IMR-90 (cell line): ENCODE measurements at places on chromosomes 13 and 19. TPM values are rescaled to one million over a fixed set of nuclear protein-coding genes. Genes with fewer than 3 reads are reported as not detected.

DNA sequence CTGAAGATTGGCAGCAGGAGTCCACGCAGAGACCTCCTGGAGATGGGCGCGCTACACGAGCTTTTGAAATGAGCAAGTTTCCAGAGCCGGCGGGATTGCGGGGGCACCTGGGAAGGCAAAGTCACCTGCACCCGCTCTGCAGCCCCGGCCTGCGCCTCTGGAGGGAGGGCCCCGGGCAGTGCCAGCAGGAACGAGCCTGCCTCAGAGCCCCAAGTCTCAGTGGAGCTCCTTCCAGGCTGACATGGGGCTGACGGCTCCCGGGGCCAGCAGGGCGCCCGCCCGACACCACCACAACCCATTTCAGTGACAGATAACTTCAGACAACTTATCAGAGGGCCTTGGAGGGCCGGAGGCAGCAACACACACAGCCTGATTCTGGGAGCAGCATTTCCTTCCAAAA lies 45.0 kb downstream of the RASA3 start:
- no peaks in the 10 kb centered on the region for H3K4me1 ChIP-seq
- H3K27me3 ChIP-seq: no peaks in the 10 kb centered on the region
- H3K27ac ChIP-seq: no peak overlapping the region
- H3K4me3 ChIP-seq: no peak overlapping the region

GRCh38 chr13:27795718-27796019 lies 3.4 kb downstream of the GSX1 start:
- H3K4me3 ChIP-seq: no peak overlapping the region
- no peaks in the 10 kb centered on the region for H3K36me3 ChIP-seq
- no peak for DNase-seq
- peaks cover 76% of the 10 kb centered on the region for H3K27me3 ChIP-seq
- H3K4me1 ChIP-seq: no peaks in the 10 kb centered on the region; the same call in 1 of the 2 replicates

- H3K4me3 ChIP-seq: no peak overlapping the region
- no peaks in the 10 kb centered on the region for H3K4me1 ChIP-seq
- DNase-seq: no peak
Observed at GRCh38 chr13:66581675-66582074, 648.5 kb downstream of the PCDH9 start.

- no peaks in the 10 kb centered on the region for H3K36me3 ChIP-seq
- DNase-seq: no peak
- no peaks in the 10 kb centered on the region for H3K27me3 ChIP-seq
- H3K27ac ChIP-seq: no peak overlapping the region
- H3K4me1 ChIP-seq: no peaks in the 10 kb centered on the region
Observed at GRCh38 chr13:80072231-80072630, 268.7 kb downstream of the SPRY2 start.

- H3K4me3 ChIP-seq: no peak overlapping the region
- H3K27ac ChIP-seq: no peak overlapping the region
- no peak for DNase-seq
- H3K36me3 ChIP-seq: no peaks in the 10 kb centered on the region
- H3K4me1 ChIP-seq: no peaks in the 10 kb centered on the region
- H3K27me3 ChIP-seq: no peaks in the 10 kb centered on the region
Observed at GRCh38 chr19:31725051-31725450, 375.8 kb upstream of the TSHZ3 start.

Gene ANGPTL8
- total RNA-seq: not detected in 2 replicates

GRCh38 chr13:28283600-28283999 lies 145.3 kb downstream of the PAN3 start:
- H3K4me1 ChIP-seq: no peaks in the 10 kb centered on the region
- no peak overlapping the region for H3K4me3 ChIP-seq
- no peaks in the 10 kb centered on the region for H3K27me3 ChIP-seq
- H3K36me3 ChIP-seq: peaks cover 9% of the 10 kb centered on the region
- no peak for DNase-seq

Gene TECR
- total RNA-seq: 35.8 and 46.2 TPM in 2 replicates

Gene LYPD3
- total RNA-seq: 0.18 TPM in 1 of 2 replicates, not detected in the other

DNA sequence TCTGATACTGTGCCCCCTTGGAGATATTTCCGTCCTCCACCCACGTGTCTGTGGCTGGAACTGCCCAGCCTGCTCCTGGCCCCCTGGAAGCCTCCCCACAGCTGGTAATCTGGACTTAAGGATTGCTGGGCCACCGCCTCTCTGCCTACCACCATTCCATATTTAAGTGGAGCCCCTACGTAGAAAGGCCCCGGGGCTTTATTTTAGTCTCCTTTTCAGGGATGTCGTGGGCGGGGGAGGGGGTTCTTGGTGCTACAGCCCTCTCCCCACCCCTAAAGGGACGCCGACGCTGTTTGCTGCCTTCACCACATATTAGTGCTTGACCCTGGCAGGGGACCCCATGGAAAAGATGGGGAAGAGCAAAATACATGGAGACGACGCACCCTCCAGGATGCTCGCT lies 2.7 kb upstream of the NOP53 start:
- H3K4me3 ChIP-seq: no peak overlapping the region
- H3K4me1 ChIP-seq: peaks cover 11% of the 10 kb centered on the region
- peak overlapping the region; percentile 97 for H3K27ac ChIP-seq
- peaks cover 49% of the 10 kb centered on the region for H3K36me3 ChIP-seq
- no peak for DNase-seq

Gene ZNRF4
- total RNA-seq: not detected in 2 replicates

DNA sequence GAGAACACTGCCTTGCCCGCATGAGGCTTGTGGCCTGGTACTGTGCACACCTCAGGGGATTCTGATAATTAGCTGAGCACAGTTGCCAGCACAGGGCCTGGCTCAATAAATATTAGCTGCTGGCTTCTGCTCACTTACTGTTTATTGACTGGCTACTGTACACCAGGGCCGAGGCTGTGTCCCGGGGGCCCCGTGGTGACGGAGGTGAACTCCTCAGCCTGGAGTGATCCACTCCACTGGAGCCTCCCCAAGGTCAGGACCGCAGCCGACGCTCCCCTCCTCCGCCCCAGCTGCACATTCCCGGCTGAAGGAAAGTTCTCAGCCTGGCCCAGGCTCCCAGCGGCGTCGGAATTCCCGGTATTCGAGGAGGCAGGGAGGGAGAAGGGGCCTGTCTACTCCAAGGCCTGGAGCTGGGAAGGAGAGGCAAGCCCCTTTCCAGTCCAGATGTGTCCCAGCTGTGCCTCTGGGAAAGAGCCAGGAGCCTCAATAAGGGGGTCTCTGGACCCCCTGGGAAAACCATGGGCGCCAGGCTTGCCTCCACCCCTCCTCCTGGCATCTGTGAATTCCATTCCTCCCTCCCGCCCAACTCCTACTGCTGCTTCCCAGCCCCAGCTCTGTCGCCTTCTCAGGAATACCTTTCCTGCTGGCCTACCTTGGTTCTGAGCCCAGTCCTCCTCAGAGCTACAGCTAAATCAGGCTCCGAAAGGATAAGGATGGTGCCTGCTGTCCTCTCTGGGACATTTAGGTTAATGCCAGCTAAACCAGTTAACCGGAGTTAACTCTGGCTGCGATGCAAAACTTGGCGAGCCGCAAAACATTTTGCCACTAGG lies 7.3 kb downstream of the RPS16 start:
- DNase-seq: peak; percentile 96
- H3K4me3 ChIP-seq: no peak overlapping the region
- peaks cover 19% of the 10 kb centered on the region for H3K4me1 ChIP-seq
- H3K27me3 ChIP-seq: no peaks in the 10 kb centered on the region
- H3K27ac ChIP-seq: peak overlapping the region; percentile 94

GRCh38 chr19:43759515-43759914 lies 4.8 kb upstream of the SMG9 start:
- DNase-seq: peak; percentile 55
- H3K27me3 ChIP-seq: no peaks in the 10 kb centered on the region
- no peak overlapping the region for H3K4me3 ChIP-seq
- H3K36me3 ChIP-seq: no peaks in the 10 kb centered on the region

GRCh38 chr19:50204081-50204428 lies 633 bp downstream of the MYH14 start:
- no peak for DNase-seq
- peaks cover 3% of the 10 kb centered on the region; the same call in 1 of the 2 replicates for H3K27me3 ChIP-seq
- H3K4me1 ChIP-seq: no peaks in the 10 kb centered on the region
- no peak overlapping the region for H3K27ac ChIP-seq
- no peaks in the 10 kb centered on the region for H3K36me3 ChIP-seq

GRCh38 chr19:39587496-39587895 lies 14.8 kb upstream of the LGALS13 start:
- H3K36me3 ChIP-seq: no peaks in the 10 kb centered on the region
- H3K27me3 ChIP-seq: no peaks in the 10 kb centered on the region
- H3K27ac ChIP-seq: no peak overlapping the region

Gene N4BP2L1
- 0.18 and 0.28 TPM in 2 replicates for total RNA-seq

- H3K4me1 ChIP-seq: peaks cover 2% of the 10 kb centered on the region; the same call in 1 of the 2 replicates
- peak overlapping the region; percentile 23; the same call in 1 of the 2 replicates for H3K27ac ChIP-seq
- peak; percentile 33 for DNase-seq
Observed at GRCh38 chr19:11256189-11256588, 6.1 kb downstream of the DOCK6 start.

DNA sequence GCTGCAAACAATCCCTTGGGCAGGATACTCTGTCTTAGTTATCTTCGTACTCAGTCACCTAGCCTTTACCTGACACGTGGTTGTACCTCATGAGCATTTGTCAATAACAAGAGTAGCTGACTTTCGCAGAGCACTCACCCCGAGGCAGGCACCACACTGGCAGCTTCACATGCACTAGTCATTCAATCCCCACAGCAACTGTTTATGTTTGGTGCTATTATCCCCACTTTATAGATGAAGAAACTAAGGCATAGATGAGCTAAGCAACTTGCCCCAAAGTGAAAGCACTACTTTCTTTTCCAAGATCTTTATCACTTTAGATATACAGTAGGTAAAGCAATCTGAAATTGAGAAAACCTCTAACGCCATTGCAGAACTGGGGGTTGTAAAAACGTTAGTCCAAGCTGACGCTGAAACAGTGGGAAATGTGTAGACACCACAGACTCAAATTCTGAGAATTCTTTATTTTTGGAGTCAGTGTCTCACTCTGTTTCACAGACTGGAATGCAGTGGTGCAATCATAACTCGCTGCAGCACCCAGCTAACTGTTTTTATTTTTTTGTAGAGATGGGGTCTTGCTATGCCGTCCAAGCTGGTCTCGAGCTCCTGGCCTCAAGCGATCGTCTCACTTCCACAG lies 446.0 kb downstream of the FOXO1 start:
- no peaks in the 10 kb centered on the region for H3K4me1 ChIP-seq
- no peaks in the 10 kb centered on the region for H3K27me3 ChIP-seq
- no peak for DNase-seq
- H3K36me3 ChIP-seq: no peaks in the 10 kb centered on the region
- no peak overlapping the region for H3K4me3 ChIP-seq
- no peak overlapping the region for H3K27ac ChIP-seq

- peak overlapping the region; percentile 27 for H3K4me3 ChIP-seq
- H3K27me3 ChIP-seq: no peaks in the 10 kb centered on the region
- H3K27ac ChIP-seq: peak overlapping the region; percentile 94
- peak; percentile 88 for DNase-seq
- H3K4me1 ChIP-seq: peaks cover 28% of the 10 kb centered on the region
Observed at GRCh38 chr13:27353166-27353583, 71.2 kb upstream of the GTF3A start.

Gene CACNG8
- total RNA-seq: not detected in 2 replicates

Gene IRGQ
- total RNA-seq: 9.0 and 10.8 TPM in 2 replicates

DNA sequence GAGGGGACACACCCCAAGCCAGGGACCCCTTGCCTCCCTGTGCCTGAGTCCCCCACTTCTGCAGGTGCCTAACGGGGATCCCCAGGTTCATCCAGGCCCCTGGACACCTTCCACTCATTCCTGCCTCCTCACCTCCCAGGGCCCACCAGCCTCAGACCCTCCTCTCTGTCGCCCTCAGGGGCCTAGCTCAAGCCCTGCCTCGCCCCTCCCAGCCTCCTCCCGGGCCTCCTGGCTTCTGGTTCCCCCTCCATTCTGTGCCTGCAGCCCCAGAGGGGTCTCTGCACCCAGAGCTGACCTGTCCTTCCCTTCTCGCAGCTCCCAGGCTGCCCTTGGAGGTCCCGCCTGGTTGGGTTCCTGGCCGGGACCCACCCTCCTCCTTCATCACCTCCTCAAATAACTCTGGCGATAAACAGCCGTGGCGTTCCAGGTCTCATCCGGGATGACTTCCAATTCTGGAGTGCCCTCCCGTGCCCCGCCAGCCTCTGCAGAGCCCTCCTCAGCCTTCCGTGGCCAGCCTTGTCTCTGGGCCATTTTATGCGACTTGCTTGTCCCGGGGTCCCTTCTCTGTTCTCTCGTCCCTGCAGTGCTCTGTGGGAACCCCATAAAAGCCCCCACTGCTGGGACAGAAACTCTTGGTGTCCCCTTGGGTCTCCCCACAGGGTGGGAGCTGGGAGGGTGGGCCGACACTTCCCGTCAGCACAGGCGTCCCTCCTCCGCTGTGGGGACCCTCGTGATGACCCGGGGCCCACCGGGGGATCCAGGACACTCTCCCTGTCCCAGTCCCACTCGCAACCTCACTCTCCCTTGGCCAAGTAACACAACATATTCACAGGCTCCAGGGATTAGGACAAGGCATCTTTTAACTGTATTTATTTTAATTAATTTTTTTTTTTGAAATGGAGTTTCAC lies 9.2 kb downstream of the JOSD2 start:
- H3K27me3 ChIP-seq: peaks cover 19% of the 10 kb centered on the region; the same call in 1 of the 2 replicates
- H3K4me3 ChIP-seq: no peak overlapping the region
- DNase-seq: no peak
- no peak overlapping the region for H3K27ac ChIP-seq

Gene SCEL
- total RNA-seq: not detected in 2 replicates

Gene GGN
- under 0.01 TPM in 1 of 2 replicates, not detected in the other for total RNA-seq

GRCh38 chr13:111973186-111973585 lies 93.8 kb upstream of the SOX1 start:
- no peaks in the 10 kb centered on the region for H3K36me3 ChIP-seq
- no peak overlapping the region for H3K4me3 ChIP-seq
- H3K27ac ChIP-seq: no peak overlapping the region
- DNase-seq: no peak
- H3K4me1 ChIP-seq: no peaks in the 10 kb centered on the region

Gene FREM2
- total RNA-seq: not detected in 2 replicates

DNA sequence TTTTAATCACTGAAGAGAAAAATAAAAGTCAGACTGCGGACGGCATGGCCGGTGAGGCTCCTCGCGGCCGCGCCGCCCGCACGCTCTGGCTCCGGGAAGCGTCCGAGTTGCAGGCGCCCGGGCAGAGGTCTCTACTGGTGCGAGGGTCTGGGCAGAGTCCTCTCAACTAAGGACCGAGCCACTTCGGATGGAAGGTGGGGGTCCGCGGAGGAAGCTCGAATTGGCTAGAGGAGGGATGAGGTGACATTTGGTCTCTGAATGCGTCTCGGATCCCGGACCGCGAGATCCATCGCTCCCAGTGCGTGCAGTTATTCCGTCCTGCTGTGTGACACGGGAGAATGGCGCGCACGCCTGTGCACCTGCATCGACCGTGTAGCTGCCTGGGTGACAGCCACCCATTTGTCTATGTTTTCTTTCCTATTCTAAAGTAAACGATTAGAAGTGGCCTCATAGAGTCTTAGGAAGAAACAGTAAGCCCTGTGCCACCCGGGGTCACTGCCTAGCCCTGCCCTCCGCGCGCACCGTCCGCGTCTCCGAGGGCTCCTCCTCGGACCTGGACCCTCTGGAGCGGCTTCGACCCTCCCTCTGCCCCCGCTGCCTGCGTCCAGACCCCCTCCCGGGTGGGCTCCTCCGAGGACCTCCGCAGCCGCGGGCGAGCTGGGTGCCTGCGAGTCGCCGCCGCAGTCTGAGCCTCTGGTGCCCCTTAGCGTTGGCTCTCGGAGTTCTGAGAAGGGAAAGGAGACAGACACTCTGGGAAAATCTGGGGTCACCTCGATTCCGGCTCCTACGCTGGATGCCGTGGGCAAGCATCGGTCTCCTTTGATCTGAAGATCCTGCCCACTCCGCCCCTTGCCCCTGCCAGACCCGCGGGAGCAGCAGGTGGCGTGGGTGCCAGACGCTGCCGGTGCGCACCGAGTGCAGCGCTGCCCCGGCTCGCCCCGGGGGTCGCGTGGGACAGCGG lies 347.4 kb downstream of the LIG4 start:
- H3K4me1 ChIP-seq: no peaks in the 10 kb centered on the region
- H3K36me3 ChIP-seq: no peaks in the 10 kb centered on the region
- H3K4me3 ChIP-seq: peak overlapping the region; percentile 92
- no peaks in the 10 kb centered on the region for H3K27me3 ChIP-seq
- peak overlapping the region; percentile 82 for H3K27ac ChIP-seq
- DNase-seq: peak; percentile 57
